ENCODE measurements at places on chromosomes 16 and 17.

GRCh38 chr17:70314506-70314905 is 145.2 kb downstream of the KCNJ2 start:
- DNase-seq, result no peak

DNA sequence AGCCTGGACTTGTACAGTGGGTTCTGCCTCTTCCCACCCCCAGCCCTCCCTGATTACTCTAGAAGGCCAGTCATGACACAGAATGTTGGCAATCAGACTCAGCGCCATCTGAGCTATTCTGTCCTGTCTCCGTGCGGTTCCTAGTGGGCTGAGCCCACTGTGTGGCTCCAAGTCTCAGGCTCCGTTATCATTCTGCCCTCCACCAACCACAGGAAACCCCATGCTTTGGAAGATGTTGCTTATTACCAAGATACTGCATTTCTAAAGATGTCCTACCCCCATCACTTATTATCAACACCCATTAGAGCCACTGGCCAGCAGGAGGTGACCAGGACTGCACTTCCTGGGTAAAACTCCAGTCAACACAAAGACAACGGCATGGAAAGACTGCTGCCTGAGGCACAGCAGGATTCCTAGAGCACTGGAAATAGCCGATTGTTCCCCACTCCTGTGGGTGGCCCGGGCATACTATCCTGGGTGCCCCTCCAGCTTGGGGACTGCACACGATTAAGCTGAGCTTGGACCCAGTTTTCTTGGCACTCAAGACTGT is 133.6 kb downstream of the AATF start:
- DNase-seq, result no peak

GRCh38 chr17:34098699-34099098 is 156.4 kb upstream of the CCL2 start:
- no peak for DNase-seq

- no peak for DNase-seq
Measured at GRCh38 chr16:1291576-1291974, 17.9 kb upstream of the UBE2I start.

Data from Jurkat, Clone E6-1 (cell line).